ENCODE measurements at places on chromosomes 13 and 19.

GRCh38 chr19:58468216-58468839 is 1.4 kb downstream of the ZNF324 start:
- peaks cover 6% of the 10 kb centered on the region for H3K4me1 ChIP-seq
- H3K4me3 ChIP-seq: no peak overlapping the region
- H3K27me3 ChIP-seq: no peaks in the 10 kb centered on the region
- no peak for DNase-seq

DNA sequence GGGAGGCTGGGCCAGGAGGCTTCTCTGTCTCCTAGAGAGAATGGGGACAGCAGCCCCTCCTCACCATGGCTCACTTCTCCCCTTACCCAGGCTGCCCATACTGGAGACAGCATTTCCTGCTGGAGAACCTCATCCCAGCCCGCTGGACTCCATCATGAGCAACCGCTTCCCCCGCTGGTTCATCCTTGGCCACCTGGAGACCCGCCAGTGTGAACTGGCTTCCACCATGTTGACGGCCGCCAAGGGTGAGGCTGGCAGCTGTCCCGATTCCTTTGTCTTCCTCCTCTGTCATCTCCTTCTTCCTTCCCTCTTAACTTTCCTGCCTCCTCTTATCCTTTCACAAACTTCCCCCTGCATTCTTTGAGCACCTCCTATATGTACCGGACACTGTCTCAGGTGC is 28.0 kb downstream of the ZSWIM4 start:
- no peaks in the 10 kb centered on the region for H3K4me1 ChIP-seq
- no peak overlapping the region for H3K4me3 ChIP-seq
- no peak for DNase-seq
- no peak overlapping the region for H3K27ac ChIP-seq
- no peaks in the 10 kb centered on the region for H3K27me3 ChIP-seq

- H3K27ac ChIP-seq: no peak overlapping the region
- DNase-seq: no peak
- H3K36me3 ChIP-seq: no peaks in the 10 kb centered on the region
- H3K27me3 ChIP-seq: no peaks in the 10 kb centered on the region
- no peak overlapping the region for H3K4me3 ChIP-seq
Measured at GRCh38 chr13:99379856-99380801, 72.9 kb upstream of the GPR183 start.

- no peaks in the 10 kb centered on the region for H3K27me3 ChIP-seq
- no peaks in the 10 kb centered on the region for H3K36me3 ChIP-seq
- H3K27ac ChIP-seq: no peak within 1 kb of the TSS
- no peak for DNase-seq
- H3K4me3 ChIP-seq: no peak within 1 kb of the TSS
- H3K4me1 ChIP-seq: no peaks in the 10 kb centered on the region
Measured at GRCh38 chr19:35513628-35514281, at the start of gene DMKN. TSS of gene DMKN (minus strand) at chr19:35513649. CDS start at chr19:35513475, 174 bp downstream.

GRCh38 chr13:100872761-100873160 is 198.2 kb upstream of the TMTC4 start:
- no peak overlapping the region for H3K27ac ChIP-seq
- no peak for DNase-seq
- H3K4me3 ChIP-seq: no peak overlapping the region
- no peaks in the 10 kb centered on the region for H3K4me1 ChIP-seq
- no peaks in the 10 kb centered on the region for H3K27me3 ChIP-seq

DNA sequence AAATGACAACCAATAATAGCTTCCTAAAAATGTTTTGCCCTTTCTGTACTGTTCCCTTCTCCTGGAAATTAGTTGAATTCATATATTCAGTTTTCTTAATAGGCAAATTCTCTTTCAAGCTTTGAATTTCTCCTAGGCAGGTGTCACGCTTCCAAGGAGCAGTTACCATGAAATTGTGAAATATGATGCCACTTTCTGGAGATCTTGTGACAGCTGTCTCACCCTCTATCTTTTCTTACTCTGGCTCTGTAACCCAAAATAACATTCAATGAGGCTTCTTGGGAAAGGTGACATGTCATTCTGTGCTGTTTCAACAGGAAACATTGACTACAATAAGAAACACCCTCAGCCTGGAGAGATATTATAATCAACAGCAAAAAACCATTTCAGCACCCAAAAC is 80.3 kb upstream of the MRI1 start:
- H3K36me3 ChIP-seq: no peaks in the 10 kb centered on the region
- H3K27ac ChIP-seq: no peak overlapping the region
- H3K27me3 ChIP-seq: no peaks in the 10 kb centered on the region
- no peak for DNase-seq
- no peak overlapping the region for H3K4me3 ChIP-seq

- H3K4me1 ChIP-seq: no peaks in the 10 kb centered on the region
- no peaks in the 10 kb centered on the region for H3K36me3 ChIP-seq
- no peaks in the 10 kb centered on the region for H3K27me3 ChIP-seq
- DNase-seq: no peak
- no peak overlapping the region for H3K4me3 ChIP-seq
Measured at GRCh38 chr13:57311009-57311586, 144.1 kb downstream of the PRR20E start.

DNA sequence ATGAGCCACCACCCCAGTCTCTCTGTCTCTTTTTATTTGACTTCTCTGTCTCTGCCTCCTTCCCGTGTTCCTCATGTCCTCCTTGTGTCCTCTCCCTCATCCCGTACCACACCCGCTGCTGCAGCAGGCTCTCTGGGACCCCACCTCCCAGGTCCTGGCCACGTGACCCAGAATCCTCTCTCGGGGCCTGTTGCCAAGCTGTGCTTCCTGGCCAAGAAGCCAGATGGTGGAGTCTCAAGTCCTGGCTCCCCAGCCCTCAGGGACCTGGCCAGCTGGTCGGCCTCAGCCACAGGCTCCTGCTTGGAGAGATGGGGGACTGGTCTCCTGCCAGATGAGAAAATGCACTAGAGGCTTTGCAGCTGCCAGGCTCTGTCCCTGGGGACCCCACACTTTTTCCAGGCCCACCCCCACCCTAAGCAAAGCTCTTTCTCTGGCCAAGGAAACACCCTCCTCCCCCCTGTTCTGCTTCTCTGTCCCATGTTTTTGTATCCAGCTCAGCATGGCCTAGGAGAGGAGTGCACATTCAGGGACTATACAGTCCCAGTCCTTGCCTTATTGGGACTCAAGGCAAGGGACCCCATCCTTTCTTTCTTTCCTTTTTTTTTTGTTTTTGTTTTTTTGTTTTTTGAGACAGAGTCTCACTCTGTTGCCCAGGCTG is 34.3 kb upstream of the SHKBP1 start:
- H3K27me3 ChIP-seq: no peaks in the 10 kb centered on the region
- no peaks in the 10 kb centered on the region for H3K4me1 ChIP-seq
- no peak overlapping the region for H3K27ac ChIP-seq

GRCh38 chr19:32914879-32915660 is 45.5 kb upstream of the SLC7A9 start:
- no peaks in the 10 kb centered on the region for H3K4me1 ChIP-seq
- no peaks in the 10 kb centered on the region for H3K36me3 ChIP-seq
- no peak overlapping the region for H3K27ac ChIP-seq
- no peaks in the 10 kb centered on the region for H3K27me3 ChIP-seq
- no peak overlapping the region for H3K4me3 ChIP-seq

- no peaks in the 10 kb centered on the region for H3K36me3 ChIP-seq
- no peak overlapping the region for H3K27ac ChIP-seq
- no peaks in the 10 kb centered on the region for H3K27me3 ChIP-seq
- H3K4me1 ChIP-seq: no peaks in the 10 kb centered on the region
- DNase-seq: no peak
Measured at GRCh38 chr13:41716236-41716635, 244.7 kb downstream of the VWA8 start.

DNA sequence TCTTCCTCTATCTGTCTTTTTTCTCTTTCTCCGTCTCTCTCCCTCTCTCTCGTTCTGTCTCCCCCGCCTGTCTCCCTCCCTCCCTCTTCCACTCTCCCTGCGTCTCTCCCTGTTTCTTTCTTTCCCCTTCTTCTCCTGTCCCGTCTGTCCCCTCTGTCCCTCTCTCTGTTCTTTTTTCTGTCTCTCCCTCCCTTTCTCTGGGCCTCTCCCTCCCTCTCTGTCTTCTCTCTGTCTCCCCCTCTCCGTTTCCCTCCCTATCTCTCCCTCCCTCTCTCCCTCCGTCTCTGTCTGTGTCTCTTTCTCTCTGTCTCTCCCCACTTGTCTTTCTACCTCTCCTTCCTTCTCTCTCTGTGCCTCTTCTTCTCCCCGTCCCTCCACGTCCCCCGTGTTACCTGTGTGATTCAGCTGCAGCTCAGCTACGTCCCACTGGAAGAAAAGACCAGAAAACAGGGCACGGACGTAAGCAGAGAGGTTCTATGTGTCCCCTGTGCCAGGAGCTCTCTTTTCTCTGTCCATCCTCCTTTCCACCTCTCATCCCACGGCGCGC is 1.2 kb downstream of the CD70 start:
- H3K27ac ChIP-seq: no peak overlapping the region
- no peak for DNase-seq
- peaks cover 4% of the 10 kb centered on the region for H3K27me3 ChIP-seq
- H3K4me3 ChIP-seq: no peak overlapping the region
